ENCODE measurements at places on chromosomes 2 and 18. TPM values are rescaled to one million over a fixed set of nuclear protein-coding genes. Genes with fewer than 3 reads are reported as not detected.

Gene KCNK3
- under 0.01 TPM for total RNA-seq

Gene LDLRAD4
- total RNA-seq, result 0.16 TPM

Gene GPAT2
- total RNA-seq, result 1.0 TPM

Gene CHST9
- total RNA-seq, result not detected

Gene ANKRD62
- total RNA-seq, result not detected

Gene UCN
- 0.16 TPM for total RNA-seq

Gene RAPH1
- 15.6 TPM for total RNA-seq

Gene LYPD6B
- total RNA-seq, result 0.32 TPM

Gene SLC9A4
- not detected for total RNA-seq

Gene SERPINB10
- total RNA-seq, result not detected

Gene GNLY
- total RNA-seq, result not detected

Gene YIPF4
- 13.1 TPM for total RNA-seq

Gene GAD1
- total RNA-seq, result 0.09 TPM

Gene CROCC2
- total RNA-seq, result 0.26 TPM

Gene TYMS
- total RNA-seq, result 16.2 TPM

Gene IL1RL1
- total RNA-seq, result 0.17 TPM

Gene SPATA3
- not detected for total RNA-seq

Gene RAB6C
- total RNA-seq, result not detected

Gene SCLY
- total RNA-seq, result 10.9 TPM

Gene TM4SF20
- not detected for total RNA-seq

Gene XIRP2
- total RNA-seq, result under 0.01 TPM

Gene ARHGAP15
- total RNA-seq, result not detected

Gene IL36A
- not detected for total RNA-seq

Gene CNRIP1
- total RNA-seq, result 17.2 TPM

Gene CCL20
- not detected for total RNA-seq

Gene LONRF2
- under 0.01 TPM for total RNA-seq

Gene ALPI
- total RNA-seq, result not detected

Gene SLC14A1
- 131 TPM for total RNA-seq

Gene SNTG2
- total RNA-seq, result not detected

Gene IL1RN
- 0.16 TPM for total RNA-seq

Gene GBX2
- not detected for total RNA-seq

Gene SH3RF3
- 1.9 TPM for total RNA-seq

Gene FBXO36
- total RNA-seq, result 3.2 TPM

Gene CCNYL1
- 3.7 TPM for total RNA-seq

Gene PROKR1
- not detected for total RNA-seq

Gene SCN9A
- total RNA-seq, result 12.1 TPM

Gene ERFE
- 1.3 TPM for total RNA-seq

Gene NGEF
- total RNA-seq, result 11.2 TPM

Gene FNDC4
- total RNA-seq, result 19.4 TPM

Gene AUP1
- 79.5 TPM for total RNA-seq

Gene RHOB
- 33.0 TPM for total RNA-seq

Gene CAPG
- 490 TPM for total RNA-seq

Gene RTP5
- not detected for total RNA-seq

Gene MAP3K19
- not detected for total RNA-seq

Gene AMER3
- total RNA-seq, result under 0.01 TPM

Gene KHK
- total RNA-seq, result 0.32 TPM

Gene TTN
- 0.47 TPM for total RNA-seq

Gene CFAP65
- total RNA-seq, result under 0.01 TPM

Gene CRYGC
- not detected for total RNA-seq
